ENCODE measurements at places on chromosomes 11 and 22.

DNA sequence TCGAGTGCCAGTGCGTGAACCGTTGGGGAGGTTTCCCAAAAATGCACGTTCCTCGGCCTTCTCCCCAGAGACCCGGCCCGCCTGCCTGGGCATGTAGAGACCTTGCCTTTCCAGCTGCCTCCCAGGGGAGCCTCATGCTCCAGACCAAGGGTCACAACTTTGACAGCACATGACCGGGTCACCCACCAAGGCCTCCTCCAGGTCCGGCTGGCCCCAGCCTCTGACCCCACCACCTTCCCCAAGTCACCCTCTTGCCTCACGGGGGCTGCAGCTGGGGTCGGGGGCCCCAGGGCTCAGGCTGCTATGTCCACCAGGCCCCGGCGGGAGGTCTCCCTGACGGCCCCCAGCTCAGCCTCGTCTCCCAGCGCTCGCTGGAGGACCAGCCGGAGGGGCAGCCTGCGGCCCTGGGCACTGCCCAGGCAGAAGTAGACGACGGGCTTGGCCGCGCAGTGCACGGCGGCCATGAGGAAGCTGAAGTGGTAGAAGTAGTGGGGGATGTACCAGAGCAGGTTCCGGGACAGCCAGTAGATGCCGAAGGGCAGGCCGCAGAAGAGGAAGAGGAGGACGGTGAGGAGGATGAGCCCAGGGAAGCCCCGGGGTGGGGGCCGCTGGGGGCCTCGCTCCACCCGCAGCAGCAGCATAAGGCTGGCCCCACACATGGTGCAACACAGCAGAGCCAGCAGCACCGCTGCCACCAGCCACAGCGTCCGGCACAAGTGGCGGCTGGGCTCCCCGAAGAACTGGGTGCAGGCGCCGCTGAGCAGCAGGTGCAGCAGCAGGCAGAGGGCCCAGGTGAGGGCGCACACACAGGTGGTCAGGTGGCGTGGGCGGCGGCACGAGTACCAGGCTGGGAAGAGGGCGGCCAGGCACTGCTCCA is 4.4 kb downstream of the MRGPRE start:
- no peak for DNase-seq

DNA sequence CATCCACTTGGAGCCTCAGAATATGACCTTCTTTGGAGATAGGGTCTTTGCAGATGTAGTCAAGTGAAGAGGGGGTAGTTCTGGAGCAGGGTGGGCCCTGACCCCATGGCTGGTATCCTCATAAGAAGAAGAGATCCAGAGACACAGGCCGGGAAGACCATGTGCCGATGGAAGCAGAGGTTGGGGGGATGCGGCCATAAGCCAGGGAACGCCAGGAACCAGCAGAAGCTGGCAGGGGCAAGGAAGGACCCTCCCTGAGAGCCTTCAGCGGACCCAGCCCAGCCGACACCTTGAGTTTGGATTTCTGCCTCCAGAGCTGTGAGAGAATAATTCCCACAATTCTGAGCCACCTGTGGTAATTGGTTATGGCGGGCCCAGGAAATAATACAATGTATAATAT is 26.1 kb upstream of the SMIM38 start:
- DNase-seq = no peak

DNA sequence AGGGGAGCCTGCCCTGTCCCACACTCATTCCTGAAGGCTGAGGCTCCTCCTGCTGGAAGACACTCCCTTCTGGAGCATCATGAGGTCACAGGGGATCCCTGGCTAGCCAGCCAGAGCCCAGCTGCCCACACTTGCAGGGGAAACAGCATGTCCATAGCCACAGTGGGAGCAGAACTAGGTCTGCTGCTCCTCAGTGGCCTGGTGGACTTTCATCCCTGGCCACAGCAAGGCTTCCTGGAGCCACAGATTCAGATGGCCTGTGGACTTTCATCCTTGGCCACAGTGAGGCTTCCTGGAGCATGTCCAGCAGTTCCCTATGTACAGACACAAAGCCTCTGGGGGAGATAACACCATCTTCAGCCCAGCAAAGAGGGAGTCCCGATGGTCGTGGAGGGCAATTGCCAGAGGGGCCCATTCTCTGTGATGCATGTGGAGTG is 5.9 kb upstream of the APOL6 start:
- no peak for DNase-seq

DNA sequence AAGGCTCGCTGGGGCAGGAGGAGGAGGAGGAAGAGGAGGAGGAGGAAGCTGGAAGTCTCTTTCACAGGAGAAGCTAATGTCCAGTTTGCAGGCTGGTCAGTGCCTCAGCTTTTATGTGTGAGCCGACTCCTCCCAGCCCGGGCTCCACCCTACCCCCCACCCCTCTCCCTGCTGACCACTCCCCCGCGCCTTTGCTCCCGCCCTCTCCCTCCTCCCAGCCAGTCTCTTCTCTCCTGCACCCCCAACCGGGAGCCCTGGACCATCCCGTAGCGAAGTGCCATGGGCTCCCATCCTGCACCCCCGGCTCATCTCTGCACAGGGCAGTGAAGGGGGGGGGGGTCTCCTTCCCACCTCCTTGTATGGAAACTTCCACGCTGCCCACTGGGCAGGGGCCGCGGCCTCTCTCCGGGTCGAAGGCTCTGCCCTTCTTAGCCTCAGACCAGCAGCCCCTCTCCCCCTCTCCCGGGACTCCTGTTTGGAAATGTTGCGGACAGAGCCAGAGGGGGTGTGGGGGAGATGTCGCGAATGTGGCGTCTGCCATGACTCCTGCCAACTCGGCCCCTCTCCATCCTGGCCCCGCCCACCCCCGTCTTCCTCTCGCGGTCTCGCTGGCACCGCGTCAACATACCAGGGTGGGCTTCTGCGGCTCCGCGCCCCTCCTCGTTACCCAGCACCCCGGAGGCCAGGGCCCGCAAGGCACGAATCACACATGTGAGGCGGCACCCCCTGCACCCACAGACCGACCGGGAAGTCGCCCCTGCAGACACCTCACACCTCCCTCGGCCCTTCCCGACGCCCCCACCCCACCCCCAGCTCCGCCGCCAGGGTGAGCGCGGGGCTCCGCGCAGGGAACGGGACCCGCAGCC is 1.8 kb downstream of the IGF2 start:
- DNase-seq = no peak

GRCh38 chr11:61922539-61922938 is 5.2 kb upstream of the RAB3IL1 start:
- DNase-seq = no peak

- DNase-seq = no peak
Measured at GRCh38 chr11:16194566-16194965, 161.8 kb downstream of the SOX6 start.

- DNase-seq = no peak
Measured at GRCh38 chr11:69796063-69796462, 20.9 kb upstream of the FGF4 start.

- DNase-seq = peak; percentile 53
Measured at GRCh38 chr22:27804470-27805297, 3.1 kb upstream of the MN1 start.

GRCh38 chr22:22176929-22177616 is 67.5 kb upstream of the VPREB1 start:
- no peak for DNase-seq

- DNase-seq = no peak
Measured at GRCh38 chr11:86919557-86920210, 35.5 kb downstream of the FZD4 start.

- DNase-seq = no peak
Measured at GRCh38 chr11:120352405-120352804, 16.2 kb downstream of the ARHGEF12 start.

GRCh38 chr11:773830-774229 is 3.5 kb downstream of the GATD1 start:
- no peak for DNase-seq

DNA sequence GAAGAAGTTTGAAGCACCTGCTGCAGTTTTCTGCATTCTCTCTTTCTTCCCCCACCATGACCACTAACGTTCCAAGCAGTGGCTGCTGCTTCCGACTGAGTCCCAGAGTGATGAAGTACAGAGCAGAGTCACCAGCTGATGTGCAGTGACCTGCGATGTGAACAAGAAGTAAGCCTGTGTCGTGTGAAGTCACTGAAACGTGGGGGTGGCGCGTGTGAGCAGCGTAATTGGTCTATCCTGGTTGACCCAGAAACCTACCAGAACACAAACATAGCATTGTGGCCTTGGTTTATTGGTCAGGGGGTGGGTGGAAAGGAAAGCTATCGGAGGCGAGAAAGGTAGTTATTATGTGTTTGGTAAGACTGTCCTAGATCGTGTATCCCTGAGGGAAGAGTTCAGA is 3.5 kb downstream of the KRTAP5-7 start:
- DNase-seq = no peak

GRCh38 chr11:57069942-57070341 is 81.2 kb downstream of the OR5AK2 start:
- DNase-seq = no peak

- no peak for DNase-seq
Measured at GRCh38 chr11:31628111-31628510, 118.5 kb downstream of the ELP4 start.

DNA sequence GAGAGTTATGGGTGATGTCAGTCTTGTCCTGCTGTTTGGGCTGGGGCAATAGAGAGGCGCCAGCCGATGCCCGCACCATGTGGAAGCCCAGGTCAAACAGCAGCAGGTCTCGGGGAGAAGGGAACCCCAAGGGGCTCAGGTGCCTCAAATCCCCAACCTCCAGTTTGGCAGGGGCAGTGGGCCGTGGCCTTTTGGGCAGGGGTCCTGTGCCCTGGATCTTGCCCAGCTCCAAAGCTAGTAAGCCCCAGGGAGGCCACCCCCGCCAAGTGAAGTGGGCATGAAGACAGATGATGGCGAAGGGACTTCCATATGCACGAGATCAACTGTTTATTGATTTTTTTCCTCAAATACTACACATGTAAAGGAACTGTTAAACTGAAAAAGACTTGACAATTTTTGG is 12.4 kb upstream of the ARFGAP3 start:
- no peak for DNase-seq

DNA sequence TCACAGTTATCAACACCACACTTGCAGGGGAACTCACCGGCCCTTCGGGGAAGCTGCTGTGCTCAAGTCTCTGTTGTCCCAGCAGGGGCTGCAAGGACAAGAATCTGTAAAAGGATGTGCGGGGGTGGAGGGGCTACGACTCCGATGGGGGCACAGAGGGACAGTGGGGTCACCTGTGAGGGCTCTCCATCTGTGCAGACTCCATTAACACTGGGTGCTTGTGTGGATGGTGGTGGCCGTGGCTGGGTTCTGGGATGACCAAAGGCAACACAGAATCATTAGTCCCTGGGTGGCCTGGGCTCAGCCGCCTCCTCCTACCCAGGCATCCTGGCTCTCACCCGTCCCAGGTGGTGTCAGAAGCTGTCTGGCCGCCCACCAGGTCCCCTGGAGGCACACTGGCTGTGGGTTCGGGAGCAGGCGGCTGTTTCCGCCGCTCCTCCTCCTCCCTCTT is 10.2 kb upstream of the RBM4B start:
- no peak for DNase-seq

GRCh38 chr11:93737904-93738612 is 3.2 kb downstream of the TAF1D start:
- DNase-seq = no peak

DNA sequence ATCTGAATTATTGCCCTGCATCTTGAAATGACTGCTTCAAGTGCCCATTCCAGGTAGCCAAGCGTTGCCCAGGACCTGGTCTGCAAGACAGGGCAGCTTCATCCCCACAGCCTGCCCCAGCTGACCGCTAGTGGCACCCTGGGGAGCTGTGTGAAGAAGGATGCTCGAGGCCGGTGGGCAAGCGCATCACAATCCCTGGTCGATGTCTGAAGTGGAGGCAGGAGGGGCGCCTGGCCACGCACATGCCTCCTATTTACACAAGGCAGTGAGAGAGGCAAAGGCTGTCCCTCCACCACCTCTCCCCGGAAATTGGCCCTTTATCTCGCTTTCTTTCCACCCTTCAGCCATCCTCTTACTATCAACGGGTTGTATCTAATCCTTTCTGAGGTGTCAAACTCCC is 28.1 kb upstream of the PHF21A start:
- no peak for DNase-seq

DNA sequence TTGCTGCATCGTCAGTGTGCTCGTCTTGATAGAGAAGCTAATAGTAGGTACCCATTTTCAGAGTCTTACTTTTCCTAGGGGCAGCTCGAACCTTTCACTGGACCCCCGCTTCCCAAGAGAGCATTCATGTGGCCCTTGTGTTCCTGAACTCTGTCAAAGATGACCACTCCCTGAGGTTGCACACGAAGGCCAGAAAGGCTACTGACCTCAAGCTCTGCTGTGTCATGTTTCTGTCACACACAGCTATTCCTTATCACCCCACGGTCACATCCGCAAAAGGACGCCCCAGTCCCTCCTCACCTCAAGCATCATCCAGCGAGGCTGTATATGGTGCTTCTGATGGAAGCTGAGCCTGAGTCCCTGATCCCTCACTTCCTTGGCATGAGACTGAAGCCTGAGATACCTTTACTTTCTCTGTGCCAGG is 171.5 kb downstream of the LDLRAD3 start:
- no peak for DNase-seq

- no peak for DNase-seq
Measured at GRCh38 chr11:92204731-92205130, 19.9 kb upstream of the FAT3 start.

All from activated naive CD8-positive, alpha-beta T cell treated with anti-CD3 and anti-CD28 coated beads, Interleukin-2, amount 50 U/mL, for 24 hours (primary cell).